ENCODE measurements at places on chromosomes 12 and 14.
A peak's percentile ranks its signal among the peaks of the same experiment; 100 is the strongest.

DNA sequence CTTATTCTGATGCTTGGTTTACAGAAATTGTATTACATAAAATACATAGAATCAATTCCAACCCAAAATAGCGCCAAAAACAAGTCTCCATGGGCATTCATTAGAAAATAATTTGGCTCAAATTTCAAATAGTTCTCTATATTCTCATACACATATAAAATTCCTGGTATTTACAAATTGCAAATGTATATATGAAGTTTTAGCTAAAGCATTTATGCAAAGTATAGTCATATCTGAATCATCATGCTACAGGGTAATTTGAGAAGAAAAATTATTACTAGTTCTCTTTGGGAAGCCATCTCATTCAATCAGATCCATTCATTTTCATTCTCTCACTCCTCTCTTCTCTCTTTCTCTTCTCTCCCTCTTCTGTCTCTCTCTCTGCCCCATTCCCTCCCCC lies 257.8 kb downstream of the DPF3 start:
- no peak overlapping the region for H3K4me3 ChIP-seq
- DNase-seq = no peak
- H3K27ac ChIP-seq = no peak overlapping the region

DNA sequence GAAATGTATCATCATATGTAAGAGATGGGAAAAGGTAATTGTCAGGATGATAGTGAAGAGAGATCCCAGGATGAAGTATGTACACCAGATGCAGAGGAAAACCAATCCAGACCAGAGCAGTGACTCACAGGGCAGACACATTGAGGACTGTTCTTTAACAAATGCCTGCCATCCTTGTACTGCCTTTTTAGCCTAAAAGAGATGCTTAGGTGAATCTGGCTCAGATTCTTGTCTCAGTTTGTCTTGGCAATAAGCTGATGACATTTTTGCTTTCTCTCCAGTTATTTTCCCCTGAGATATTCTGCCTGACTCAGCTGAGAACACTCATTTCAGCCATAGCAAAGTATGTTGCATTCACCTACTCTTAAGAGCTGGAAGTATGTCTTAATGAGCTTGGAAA lies 405.3 kb upstream of the USP15 start:
- H3K27me3 ChIP-seq = no peaks in the 10 kb centered on the region
- no peaks in the 10 kb centered on the region for H3K36me3 ChIP-seq
- no peaks in the 10 kb centered on the region for H3K4me1 ChIP-seq
- no peak overlapping the region for H3K27ac ChIP-seq
- DNase-seq = no peak

GRCh38 chr14:30214461-30215090 lies 286.9 kb upstream of the PRKD1 start:
- DNase-seq = no peak
- no peak overlapping the region for H3K27ac ChIP-seq

DNA sequence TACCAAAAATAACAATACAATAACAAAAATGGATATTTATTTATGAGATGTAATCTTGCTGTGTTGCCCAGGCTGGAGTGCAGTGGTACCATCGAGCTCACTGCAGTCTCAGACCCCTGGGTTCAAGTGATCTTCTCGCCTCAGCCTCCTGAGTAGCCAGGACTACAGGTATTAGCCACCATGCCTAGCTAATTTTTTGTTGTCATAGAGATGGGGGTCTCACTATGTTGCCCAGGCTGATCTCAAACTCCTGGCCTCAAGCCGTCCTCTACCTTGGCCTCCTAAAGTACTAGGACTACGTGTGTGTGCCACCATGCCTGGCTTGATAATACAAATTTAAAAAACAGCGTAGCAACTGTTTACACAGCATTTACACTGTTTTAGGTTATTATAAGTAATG lies 23.1 kb downstream of the ARHGAP5 start:
- peaks cover 20% of the 10 kb centered on the region for H3K4me1 ChIP-seq
- DNase-seq = no peak
- H3K4me3 ChIP-seq = no peak overlapping the region
- H3K27ac ChIP-seq = no peak overlapping the region
- no peaks in the 10 kb centered on the region for H3K27me3 ChIP-seq
- no peaks in the 10 kb centered on the region for H3K36me3 ChIP-seq

GRCh38 chr12:68157380-68157779 lies 2.2 kb downstream of the IFNG start:
- H3K4me3 ChIP-seq = peak overlapping the region; percentile 77
- peaks cover 23% of the 10 kb centered on the region for H3K4me1 ChIP-seq
- no peak for DNase-seq
- no peaks in the 10 kb centered on the region for H3K36me3 ChIP-seq

- no peak overlapping the region for H3K27ac ChIP-seq
- H3K4me1 ChIP-seq = peaks cover 14% of the 10 kb centered on the region
- DNase-seq = no peak
- H3K4me3 ChIP-seq = no peak overlapping the region
Observed at GRCh38 chr12:69008520-69008919, 75.5 kb upstream of the CPM start.

DNA sequence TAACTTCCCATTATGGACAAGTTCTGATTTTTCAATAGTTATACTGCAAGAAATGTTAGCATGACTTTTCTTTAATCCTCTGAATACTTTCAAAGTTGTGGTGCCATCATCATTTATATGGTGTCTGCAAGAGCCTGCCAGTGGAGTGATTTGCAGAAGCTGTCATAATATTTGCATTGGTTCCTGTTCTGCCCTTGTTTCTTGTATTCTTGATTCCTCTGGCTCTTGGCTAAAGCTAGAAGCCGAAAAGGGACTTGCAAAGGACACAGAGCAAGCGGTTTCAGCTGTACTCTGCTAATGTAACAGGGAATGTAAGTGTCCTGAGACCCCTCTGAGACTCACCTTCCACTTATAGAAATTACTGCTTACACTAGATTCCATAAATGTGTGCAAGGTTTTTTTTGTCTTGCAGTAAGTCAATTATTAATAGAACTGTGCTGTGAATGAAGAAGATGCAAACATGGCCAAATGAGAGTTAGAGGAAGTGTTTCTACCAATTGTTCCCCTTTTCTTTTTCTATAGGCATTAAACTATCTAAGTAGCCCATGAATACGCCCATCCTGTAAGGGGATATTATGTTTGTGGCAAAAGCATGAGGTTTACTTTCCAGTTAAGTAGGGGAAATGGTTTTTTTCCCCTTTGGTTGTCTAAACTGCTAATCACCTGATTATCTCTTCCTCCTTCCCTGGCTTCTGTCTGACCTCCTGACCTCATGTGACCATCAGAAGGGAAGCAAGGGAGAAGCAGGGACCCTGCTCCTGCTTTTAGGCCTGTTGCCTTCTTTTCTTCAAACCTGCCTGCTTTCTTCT lies 5.3 kb downstream of the DYRK4 start:
- no peak for DNase-seq
- H3K27ac ChIP-seq = no peak overlapping the region
- no peaks in the 10 kb centered on the region for H3K36me3 ChIP-seq
- H3K27me3 ChIP-seq = peaks cover 24% of the 10 kb centered on the region

Data from activated T-cell treated with anti-CD3 and anti-CD28 coated beads, Interleukin-2, amount 50 U/mL, for 72 hours (primary cell).